Spleen (tissue), 13 donors: ENCODE measurements at places on chromosomes 5 and 9.

- DNase-seq = no peak
Observed at GRCh38 chr5:132376694-132377641, 7.5 kb downstream of the SLC22A5 start.

- DNase-seq = no peak
Observed at GRCh38 chr5:4866131-4866659, 273.9 kb upstream of the ADAMTS16 start.

- DNase-seq = no peak
Observed at GRCh38 chr9:97577051-97577450, 56.1 kb downstream of the TSTD2 start.

DNA sequence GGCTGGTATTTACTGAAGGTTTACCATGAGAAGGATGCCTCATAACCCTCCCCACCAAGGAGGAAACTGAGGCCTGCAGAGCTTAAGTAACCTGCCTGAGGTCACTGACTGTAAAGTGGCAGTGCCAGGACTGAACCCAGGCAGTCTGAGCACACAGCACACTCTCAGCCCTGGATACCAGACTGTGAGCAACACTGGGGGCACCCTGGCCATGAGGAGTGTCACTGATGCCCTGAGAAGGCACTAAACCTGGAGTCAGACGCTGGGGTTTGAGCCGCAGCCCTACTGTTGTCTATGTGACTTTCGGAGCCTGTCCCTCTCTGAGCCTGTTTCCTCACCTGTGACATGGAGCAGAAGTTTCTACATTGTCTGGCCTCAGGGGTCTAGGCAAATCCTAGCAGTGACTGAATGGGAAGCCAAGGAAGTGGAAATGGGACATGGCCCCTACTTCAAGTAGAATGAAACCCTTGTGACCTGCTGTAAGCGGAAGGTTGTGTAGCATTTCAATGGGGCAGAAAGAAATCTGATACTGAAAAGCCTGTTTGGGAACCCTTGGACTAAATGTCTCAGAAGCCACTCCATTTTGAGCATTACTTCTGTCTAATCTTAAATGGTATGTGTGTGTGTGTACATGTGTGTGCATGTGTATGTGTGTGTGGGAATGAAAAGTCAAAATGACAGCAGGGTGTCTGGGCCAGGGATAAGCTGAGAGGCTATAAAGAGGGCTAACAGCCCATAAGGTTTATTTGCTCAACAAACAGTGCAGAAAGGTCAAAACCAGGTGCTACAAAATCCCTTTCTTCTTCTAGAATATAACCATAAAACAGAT is 36.0 kb downstream of the B4GALT1 start:
- peak; percentile 67 for DNase-seq

GRCh38 chr9:76530458-76531110 is 71.6 kb downstream of the GCNT1 start:
- DNase-seq = no peak

- peak; percentile 90 for DNase-seq
Observed at GRCh38 chr9:21812946-21813568, 10.6 kb downstream of the MTAP start.

DNA sequence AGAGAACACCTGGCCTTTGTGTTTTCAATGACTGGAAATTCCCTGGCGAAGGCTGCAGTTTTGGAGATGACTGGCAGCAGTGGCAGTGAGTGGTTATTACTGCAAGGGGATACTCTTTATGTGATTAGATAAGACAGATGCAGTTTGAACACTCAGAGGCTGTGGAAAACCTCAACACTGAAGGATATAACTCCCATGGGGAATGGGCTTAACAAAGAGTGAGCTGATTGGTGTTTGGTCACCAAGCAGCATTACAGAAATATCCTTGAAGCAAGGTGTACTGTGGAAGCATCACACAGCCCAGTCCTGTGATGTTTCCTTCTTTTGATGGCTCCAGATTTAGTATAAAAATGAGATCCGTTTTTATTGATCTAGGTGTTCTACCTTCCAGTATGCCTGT is 490.7 kb upstream of the PTPRD start:
- DNase-seq = no peak

GRCh38 chr5:76371960-76372322 is 31.1 kb upstream of the IQGAP2 start:
- no peak for DNase-seq

DNA sequence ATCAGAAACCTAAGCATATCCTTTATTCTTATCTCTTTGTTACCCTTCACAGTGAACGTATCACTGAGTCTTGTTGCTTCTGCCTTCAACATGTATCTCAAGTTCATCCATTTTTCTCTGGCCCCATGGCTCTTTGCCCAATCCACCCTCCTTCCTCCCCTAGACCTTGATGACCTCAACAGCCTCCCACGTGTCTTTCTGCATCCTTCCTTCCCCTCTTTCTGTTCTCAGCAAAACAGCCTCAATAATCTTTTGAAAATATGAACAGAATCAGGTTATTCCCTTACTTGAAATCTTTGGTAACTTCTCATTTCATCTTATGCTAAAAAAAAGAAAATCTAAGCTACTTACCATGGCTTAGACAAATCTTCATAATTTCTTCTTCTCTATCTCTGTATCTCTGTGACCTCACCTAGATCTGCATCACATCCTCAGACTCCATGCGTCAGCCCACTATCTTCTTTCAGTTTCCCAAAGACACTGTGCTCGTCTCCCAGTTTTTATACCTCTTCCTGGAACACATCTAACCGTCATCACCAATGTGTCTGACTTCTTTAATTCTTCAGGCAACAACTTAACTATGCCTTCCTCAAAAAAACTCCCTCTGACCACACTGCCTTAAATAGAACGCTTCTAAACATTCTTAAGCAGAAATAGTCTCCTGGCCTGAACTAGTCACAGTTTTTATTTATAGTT is 208.0 kb downstream of the PARP8 start:
- DNase-seq = no peak

- DNase-seq = no peak
Observed at GRCh38 chr5:133842846-133843611, 125.4 kb downstream of the C5orf15 start.

GRCh38 chr5:410911-411517 is 32.0 kb upstream of the EXOC3 start:
- no peak for DNase-seq
